SJSA1 (cell line): ENCODE measurements at places on chromosomes 4 and X.
A peak's percentile ranks its signal among the peaks of the same experiment; 100 is the strongest.

GRCh38 chr4:13455411-13455810 lies 28.7 kb downstream of the RAB28 start:
- DNase-seq, result no peak

DNA sequence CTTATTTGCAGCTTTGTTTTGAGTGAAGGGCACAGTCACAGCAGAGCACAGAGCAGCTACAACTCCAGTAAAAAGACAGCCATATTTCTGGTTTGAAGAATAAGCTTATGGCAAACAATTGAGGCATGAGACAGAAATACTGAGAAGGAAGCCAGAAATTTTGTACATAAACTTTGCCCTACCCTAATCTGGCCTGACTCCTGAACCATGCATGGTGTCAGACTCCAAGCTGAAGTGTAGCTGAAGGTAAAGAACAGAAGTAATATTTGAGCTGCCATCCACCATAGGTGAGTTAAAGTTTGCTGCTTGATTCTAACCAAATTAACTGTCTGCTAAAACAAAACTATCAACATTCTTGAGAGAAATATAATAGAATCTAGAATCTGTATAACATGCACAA lies 24.5 kb upstream of the TMEM192 start:
- DNase-seq, result no peak

DNA sequence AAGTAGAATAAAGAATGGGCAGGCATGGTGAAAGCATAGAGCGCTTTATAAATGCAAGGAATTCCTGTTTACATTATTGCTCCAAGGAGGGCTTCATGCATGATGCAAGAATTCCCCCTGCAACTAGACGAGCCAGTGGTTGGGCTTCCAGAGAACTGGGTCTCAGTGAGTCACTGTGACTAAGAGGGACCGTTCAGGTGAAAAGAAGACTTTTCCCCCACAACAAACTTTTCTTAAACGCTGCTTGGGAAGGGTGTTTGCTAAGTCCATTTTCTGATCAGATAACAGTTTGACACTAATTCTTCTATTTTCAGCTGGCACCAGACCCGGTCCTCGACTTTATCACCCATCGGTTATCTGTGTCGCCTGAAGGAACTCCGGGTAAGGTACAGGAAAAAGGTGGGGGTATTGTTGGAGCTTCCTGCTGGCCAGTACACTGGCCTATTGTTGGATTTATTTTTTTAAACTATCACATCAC lies 40.1 kb downstream of the LDB2 start:
- peak; percentile 87 for DNase-seq

DNA sequence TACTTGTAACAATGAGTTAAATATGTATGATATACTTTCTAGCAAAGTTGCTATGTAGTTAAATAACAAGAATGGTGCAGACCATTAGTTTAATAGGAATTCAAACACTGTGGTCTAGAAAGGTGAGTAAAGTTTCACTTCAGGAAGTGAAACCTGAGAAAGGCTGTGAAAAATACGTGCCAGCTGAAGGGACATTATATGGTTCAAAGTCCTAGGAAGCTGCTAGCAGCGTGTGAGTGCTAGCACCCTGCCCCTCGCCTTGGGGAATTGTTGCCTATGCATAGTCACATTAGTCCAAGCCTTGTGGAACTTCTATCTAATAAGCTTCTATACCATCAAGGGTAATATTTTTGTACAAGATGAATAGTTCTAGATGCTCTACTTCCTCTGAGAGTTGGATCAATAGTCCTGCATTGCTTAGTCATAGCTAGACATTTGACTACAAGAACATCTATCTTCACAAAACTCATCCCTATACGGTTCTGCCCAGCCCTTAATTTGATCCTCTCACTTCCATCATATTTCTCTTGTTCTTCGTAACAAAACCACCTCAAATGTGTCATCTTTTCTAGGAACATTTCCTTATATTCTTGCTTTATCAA lies 45.8 kb upstream of the ARSJ start:
- no peak for DNase-seq

DNA sequence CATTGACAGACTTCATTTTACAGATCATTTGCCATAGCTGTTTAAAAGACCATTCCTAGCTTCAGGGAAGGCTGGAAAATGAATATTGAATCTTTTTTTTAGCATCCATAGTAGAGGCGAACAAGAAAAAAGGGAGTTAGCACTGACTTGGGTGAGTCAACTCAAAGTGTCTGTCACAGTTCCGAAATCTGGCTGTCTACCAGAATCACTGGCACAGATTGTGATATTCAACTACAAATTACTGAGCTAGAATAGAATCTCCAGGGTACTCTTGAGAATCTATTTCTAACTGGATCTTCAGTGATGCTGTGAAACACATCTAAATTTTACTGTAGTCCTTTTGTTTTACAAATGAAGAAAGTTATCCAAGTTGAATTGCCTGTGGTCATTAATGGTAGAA lies 31.5 kb downstream of the SEC24B start:
- no peak for DNase-seq

DNA sequence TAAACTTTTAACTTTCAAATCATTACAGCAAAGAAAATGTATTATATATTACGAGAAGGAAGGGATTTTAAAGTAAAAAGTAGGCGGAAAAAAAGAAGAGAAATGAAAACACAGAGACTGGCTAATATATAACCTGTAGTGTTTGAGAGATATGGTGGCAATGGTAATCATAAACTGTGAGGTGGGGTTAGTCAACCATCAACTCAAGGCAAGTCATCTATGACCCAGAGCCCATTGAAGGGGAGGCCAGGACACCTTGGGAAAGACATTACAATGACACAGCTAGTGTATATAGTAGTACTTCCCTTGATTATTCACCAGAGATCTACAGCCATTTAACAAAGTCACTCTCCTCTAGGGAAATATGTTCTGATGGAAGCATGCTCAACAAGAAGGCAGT lies 423.9 kb upstream of the PITX2 start:
- DNase-seq, result no peak

DNA sequence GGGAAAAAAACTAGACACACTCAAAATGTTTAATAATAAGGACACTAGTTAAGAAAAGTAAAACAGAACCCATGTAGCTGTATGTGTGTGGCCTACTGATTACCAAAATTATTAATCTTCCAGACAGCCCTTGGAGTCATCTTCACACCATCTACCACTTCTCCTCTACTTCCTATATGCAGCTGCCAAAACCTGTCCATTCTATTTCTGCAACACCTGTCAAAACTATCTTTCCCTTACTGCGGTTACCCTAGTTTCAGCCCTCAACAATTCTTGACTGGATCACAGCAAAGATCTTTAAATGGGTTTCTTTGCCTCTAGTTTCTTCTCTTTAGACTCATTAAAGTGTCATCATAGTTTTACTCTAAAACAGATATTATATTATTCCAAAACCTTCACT lies 72.6 kb downstream of the GPR82 start:
- DNase-seq, result no peak
